ENCODE measurements at places on chromosomes 3 and 15.

GRCh38 chr15:22795206-22796063, 9.0 kb downstream of the NIPA1 start:
- no peak for DNase-seq

- no peak for DNase-seq
These were observed 33.9 kb downstream of the KBTBD8 start for GRCh38 chr3:67031986-67032385.

DNA sequence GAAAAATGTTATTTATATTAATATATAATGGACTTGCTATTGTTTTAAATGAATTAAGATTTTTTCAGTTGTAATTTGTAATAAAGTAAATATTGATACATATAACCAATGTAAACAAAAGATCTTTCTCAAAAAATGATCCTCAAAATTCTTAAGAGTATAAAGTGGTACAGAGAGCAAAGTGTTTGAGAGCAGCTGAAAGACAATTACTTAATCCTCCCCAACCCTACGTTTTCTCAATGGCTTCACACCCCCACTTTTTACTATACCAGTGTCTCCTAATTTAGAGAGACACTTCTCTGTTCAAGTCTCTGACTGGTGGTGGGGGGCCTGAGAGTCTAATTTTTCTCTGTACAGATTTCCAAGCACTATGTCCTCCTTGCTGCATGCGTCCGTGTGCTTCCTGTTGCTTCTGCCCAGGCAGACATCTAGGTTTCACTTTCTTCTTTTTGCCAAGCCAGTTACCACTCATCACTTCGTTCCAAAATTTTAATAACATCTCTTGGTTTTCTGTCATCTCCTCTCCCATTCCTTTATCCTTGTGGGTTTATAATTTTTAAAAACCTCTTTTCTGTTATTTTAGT, 276.3 kb upstream of the DNAJC19 start:
- DNase-seq: no peak

DNA sequence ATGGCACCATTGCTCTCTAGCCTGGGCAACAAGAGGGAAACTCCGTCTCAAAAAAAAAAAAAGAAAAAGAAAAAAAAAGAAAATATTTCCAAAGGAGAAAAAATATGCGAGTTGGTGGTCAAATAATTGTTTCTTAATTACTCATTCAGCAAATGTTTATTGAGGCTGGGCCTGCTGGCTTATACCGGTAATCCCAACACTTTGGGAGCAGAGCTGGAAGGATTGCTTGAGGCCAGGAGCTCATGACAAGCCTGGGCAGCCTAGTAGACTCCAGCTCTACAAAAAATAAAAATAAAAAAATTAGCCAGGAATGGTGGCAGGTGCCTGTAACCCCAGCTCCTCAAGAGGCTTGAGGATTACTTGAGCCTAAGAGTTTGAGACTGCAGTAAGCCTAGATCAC, 4.1 kb downstream of the KNL1 start:
- no peak for DNase-seq

DNA sequence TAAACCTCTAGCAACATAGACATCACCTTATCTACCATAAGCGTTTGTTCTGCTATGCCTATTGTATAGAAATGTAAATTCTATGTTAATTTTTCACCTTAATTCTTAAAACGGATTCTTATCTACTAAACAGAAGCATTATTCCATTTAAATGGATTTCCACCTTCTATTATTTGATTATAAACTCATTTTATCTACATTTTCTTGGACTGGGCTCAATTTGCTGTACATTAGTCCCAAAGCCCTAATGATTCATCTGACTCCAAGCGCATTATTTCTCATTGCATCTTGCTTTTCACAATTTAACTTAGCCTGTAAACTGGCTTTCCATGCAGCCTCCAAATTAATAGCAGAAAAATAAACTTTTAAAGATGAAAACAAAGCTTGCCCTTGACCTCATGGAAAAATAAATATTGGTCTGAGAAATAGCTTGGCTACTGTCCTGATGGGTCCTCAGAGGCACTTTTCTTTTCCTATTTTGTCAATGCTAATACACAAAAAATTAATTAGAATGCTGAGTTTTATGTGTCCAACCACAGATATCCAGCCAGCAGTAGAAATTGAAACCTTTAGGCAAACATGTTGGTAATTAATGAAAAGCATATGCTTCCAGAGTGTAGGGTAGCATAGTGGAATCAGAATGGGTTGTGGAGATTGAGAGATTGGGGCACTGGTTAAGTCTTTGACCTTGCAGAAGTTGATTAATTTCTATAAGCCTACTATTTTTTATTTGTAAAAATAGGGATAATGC, 81.4 kb upstream of the CFAP20DC start:
- DNase-seq: no peak

- DNase-seq: no peak
These were observed 176.5 kb downstream of the FHIT start for GRCh38 chr3:61074783-61075182.

DNA sequence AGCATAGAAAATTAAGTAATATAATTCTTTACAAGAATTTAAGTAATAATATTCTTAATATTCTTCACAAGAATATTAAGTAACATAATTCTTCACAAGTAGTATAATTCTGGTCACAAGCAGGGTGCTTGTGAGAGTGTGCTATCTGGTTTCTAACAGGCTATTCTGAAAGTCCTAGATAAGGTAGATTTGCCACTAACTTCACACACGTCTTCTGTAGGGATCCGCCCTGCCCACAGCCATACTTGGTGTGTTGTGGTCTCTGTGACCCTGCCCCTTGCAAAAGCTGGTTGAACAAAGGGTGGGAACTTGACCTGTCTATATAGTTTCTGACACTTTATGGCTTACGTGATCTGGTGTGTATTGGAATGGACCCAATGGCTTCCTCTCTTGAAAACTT, 253.4 kb upstream of the MDFIC2 start:
- DNase-seq: no peak

DNA sequence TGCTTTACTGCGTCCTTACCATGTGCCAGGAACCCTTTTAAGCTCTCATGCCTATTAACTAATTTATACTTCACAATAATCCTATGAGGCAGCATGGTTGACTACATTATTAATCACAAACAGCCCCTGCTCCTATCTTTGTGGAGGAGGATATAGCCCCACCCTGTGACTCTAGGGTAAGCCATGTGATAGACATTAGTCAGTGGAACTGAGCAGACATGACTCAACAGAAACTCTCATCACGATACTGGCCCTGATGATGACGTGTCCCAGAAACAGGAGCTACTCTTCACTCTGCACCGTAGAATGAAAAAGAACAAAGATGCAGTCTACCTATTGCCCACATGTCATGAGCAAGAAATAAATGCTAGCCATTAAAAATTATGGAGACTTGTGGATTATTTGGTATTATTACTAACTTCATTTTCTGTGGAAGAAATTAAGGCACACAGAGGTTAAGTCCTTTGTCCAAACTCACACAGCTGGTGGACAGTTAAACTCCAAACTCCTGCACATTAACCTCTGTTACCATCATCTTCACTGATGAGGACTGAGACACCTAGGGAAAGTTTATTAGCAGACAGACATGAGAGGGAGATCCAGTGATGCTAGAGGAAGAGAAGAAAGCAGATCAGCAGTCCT, 51.2 kb downstream of the CFAP20DC start:
- no peak for DNase-seq

DNA sequence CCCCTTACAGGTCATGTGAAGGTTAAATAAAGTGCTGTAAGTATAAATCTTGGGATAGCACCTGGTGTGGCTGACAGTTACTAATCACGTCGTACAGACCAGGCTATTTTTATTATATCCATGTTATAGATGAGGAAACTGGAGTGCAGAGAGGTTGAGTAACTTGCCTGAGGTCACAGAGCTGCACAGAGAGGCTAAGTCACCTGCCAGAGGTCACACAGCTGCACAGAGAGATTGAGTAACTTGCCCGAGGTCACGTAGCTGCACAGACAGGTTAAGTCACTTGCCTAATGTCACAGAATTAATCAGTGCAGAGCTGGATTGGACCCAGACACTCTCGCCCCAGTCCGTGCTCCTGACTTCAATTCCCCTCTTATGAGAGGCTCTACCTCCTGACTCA, 171.5 kb downstream of the NUP210 start:
- DNase-seq: no peak

DNA sequence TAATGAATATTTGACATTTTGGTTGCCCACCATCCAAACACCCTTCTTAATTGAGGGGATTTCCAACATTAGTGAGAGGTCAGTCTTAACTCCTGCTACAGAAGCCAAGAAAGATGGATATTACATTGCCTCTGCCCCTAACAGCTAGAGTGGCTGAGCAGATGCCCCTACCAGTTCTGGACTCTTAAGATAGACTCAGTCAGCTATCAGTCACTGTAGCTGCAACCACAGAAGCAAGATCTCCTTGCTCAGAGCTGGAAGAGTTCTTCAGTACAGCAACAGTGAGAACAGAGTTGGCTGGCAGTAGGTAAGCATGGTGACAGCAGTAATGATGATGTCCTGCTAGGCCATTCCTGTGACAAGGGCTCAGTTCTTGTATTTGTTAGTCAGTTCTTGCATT, 29.4 kb upstream of the TNFSF10 start:
- peak; percentile 7 for DNase-seq

DNA sequence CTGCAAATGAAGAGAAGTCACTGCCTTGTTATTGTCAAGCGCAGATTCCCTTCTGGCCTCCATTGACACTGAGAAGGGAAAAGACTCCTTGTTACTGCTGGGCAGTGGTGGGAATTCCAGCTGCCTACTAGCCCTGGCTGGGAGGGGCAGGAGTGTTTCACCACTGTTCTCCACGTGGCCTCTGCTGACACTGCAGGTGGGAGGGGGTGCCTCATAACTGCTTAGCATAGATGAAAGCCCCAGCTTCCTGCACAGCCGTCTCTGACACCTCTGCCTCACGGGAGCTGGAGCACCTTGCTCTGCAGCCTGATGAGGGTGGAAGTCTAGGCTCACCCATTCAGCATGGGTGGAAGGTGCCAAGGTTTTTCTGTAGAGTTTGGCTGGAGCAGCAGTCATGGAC, 52.1 kb downstream of the TM2D3 start:
- DNase-seq: no peak

GRCh38 chr3:61180206-61180605, 71.0 kb downstream of the FHIT start:
- DNase-seq: no peak

DNA sequence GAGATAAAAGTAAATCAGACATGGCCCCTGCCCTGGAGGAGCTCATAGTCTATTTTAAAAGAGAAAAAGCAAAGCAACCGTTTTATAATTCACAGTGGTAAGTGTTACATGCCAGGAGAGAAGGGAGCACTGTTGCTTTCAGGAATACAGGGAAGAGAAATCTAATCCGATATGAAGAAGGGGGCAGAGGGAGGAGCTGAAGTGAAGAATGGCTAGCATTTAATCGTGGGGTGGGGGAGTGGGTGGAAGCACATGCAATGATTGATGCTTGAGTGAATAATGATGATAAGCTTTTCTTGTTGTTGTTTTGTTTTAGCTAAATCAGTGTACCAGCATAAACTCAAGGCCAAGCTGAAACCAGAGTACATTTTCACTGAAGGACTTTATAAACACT, 629.5 kb downstream of the MAGI1 start:
- no peak for DNase-seq

GRCh38 chr15:81163961-81164800, 30.1 kb downstream of the CFAP161 start:
- peak; percentile 73 for DNase-seq

DNA sequence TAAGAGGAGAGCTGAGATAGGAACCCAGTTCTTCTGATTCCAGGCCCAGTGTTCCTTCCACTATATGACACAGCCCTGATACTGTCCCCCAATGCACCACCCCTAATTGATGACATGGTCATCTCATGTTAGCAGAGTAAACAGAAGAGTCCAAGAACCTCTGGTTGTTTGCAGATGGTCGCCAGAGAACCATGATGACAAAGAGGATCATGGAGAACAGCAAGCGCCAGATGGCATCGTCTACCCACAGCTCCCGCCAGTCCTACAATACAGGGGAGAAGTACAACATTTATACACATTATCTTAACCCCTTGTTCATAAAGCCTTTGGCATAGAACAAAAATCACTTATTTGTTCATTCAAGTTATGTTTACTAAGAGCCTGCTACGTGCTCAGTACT, 18.5 kb upstream of the VPS39 start:
- DNase-seq: no peak

- DNase-seq: no peak
These were observed 2.5 kb downstream of the CLCN2 start for GRCh38 chr3:184358921-184359350.

GRCh38 chr15:101651554-101652097, 555 bp downstream of the TM2D3 start:
- no peak for DNase-seq

DNA sequence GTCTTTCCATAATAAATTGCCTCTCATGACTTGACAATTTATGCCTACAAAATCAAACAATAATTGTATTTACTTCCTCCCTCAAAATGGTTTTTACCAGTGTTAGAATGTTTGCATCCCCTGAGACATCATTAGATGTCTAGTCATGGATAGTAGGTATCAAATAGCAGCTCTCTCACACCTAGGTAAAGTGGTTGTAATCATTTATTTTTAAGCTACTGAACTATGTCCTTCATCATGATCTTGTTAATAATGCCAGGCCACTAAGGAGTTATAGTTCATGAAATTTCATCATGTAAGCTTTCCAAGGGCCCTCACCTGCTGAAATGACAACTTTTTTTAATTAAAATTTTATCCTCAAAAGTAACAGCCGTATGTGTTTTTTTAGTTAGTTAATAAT, 134.1 kb downstream of the ARPP21 start:
- DNase-seq: no peak

- DNase-seq: peak; percentile 61
These were observed 681 bp downstream of the PIK3CB start for GRCh38 chr3:138833899-138834595.

DNA sequence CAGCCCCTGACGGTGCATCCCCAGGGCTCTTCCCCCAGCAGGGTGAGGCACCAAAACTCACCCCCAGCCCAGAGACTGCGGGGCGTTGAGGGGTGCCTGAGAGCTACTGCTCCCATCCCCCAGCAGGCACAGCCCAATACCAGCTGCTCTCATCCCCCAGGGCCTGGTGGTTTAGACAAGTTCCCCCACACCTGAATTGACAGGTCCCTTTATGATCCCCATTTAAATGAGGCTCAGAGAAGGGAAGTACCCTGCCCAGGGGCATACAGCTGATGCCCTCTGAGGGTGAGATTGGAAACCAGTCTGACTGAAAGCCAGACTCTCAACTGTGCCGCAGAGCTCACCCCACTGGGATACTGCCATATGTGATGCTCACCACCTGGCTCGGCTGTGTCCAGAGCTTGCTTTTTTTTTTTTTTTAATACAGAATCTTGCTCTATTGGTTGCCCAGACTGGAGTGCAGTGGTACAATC, 20.1 kb downstream of the DUSP7 start:
- DNase-seq: no peak

GRCh38 chr15:37090543-37091175, 9.7 kb downstream of the MEIS2 start:
- DNase-seq: no peak

- no peak for DNase-seq
These were observed 770 bp upstream of the MEGF11 start for GRCh38 chr15:66254089-66254950.

- no peak for DNase-seq
These were observed 1001.4 kb downstream of the SQOR start for GRCh38 chr15:46636206-46636605.

GRCh38 chr3:27985369-27986035, 255.9 kb upstream of the CMC1 start:
- DNase-seq: no peak
